ENCODE measurements at places on chromosomes 2 and 18. TPM values are rescaled to one million over a fixed set of nuclear protein-coding genes. Genes with fewer than 3 reads are reported as not detected.
A peak's percentile ranks its signal among the peaks of the same experiment; 100 is the strongest.

The CD8B2 gene
- not detected for total RNA-seq

- no peaks in the 10 kb centered on the region for H3K27me3 ChIP-seq
- H3K36me3 ChIP-seq, result no peaks in the 10 kb centered on the region
- no peaks in the 10 kb centered on the region for H3K4me1 ChIP-seq
- DNase-seq, result no peak
- no peak overlapping the region for H3K27ac ChIP-seq
- H3K4me3 ChIP-seq, result no peak overlapping the region
Measured at GRCh38 chr2:182655750-182656149, 60.3 kb upstream of the DNAJC10 start.

GRCh38 chr2:226906163-226906693 lies 70.4 kb downstream of the RHBDD1 start:
- H3K4me3 ChIP-seq, result no peak overlapping the region
- no peak overlapping the region for H3K27ac ChIP-seq
- no peak for DNase-seq
- no peaks in the 10 kb centered on the region for H3K4me1 ChIP-seq
- no peaks in the 10 kb centered on the region for H3K27me3 ChIP-seq
- no peaks in the 10 kb centered on the region for H3K36me3 ChIP-seq

- no peaks in the 10 kb centered on the region for H3K27me3 ChIP-seq
- H3K4me3 ChIP-seq, result no peak overlapping the region
- H3K36me3 ChIP-seq, result no peaks in the 10 kb centered on the region
- no peak for DNase-seq
- H3K4me1 ChIP-seq, result no peaks in the 10 kb centered on the region
- H3K27ac ChIP-seq, result no peak overlapping the region
Measured at GRCh38 chr2:234374736-234375135, 122.1 kb downstream of the ARL4C start.

The TMEM169 gene
- total RNA-seq, result 1.3 TPM

The DNAJB2 gene
- total RNA-seq, result 140 TPM

The CYP27A1 gene
- 30.9 TPM for total RNA-seq

DNA sequence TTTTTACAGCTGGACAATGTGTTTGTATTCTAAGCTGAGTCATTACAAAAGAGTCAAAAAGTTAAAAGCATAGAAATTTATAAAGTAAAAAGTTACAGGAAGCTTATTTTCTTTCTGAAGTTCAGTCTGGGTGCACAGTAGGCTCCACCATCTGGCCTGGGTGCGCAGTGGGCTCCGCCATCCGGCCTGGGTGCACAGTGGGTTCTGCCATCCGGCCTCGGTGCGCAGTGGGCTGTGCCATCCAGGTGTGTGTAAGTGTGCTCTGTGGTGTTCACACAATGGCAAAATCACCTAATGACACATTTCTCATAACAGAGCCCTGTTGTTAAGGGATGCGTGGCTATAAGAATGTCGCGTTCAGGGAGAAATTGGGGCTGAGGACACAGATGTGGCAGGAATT lies 195.5 kb downstream of the ANKRD30B start:
- no peaks in the 10 kb centered on the region for H3K36me3 ChIP-seq
- H3K4me1 ChIP-seq, result no peaks in the 10 kb centered on the region
- no peak overlapping the region for H3K4me3 ChIP-seq
- no peak overlapping the region for H3K27ac ChIP-seq
- DNase-seq, result no peak
- no peaks in the 10 kb centered on the region for H3K27me3 ChIP-seq

- peak overlapping the region; percentile 70 for H3K4me3 ChIP-seq
- peaks cover 32% of the 10 kb centered on the region for H3K4me1 ChIP-seq
- no peaks in the 10 kb centered on the region for H3K27me3 ChIP-seq
- H3K27ac ChIP-seq, result peak overlapping the region; percentile 97
- no peaks in the 10 kb centered on the region for H3K36me3 ChIP-seq
Measured at GRCh38 chr2:8679827-8680731, 1.8 kb upstream of the ID2 start.

DNA sequence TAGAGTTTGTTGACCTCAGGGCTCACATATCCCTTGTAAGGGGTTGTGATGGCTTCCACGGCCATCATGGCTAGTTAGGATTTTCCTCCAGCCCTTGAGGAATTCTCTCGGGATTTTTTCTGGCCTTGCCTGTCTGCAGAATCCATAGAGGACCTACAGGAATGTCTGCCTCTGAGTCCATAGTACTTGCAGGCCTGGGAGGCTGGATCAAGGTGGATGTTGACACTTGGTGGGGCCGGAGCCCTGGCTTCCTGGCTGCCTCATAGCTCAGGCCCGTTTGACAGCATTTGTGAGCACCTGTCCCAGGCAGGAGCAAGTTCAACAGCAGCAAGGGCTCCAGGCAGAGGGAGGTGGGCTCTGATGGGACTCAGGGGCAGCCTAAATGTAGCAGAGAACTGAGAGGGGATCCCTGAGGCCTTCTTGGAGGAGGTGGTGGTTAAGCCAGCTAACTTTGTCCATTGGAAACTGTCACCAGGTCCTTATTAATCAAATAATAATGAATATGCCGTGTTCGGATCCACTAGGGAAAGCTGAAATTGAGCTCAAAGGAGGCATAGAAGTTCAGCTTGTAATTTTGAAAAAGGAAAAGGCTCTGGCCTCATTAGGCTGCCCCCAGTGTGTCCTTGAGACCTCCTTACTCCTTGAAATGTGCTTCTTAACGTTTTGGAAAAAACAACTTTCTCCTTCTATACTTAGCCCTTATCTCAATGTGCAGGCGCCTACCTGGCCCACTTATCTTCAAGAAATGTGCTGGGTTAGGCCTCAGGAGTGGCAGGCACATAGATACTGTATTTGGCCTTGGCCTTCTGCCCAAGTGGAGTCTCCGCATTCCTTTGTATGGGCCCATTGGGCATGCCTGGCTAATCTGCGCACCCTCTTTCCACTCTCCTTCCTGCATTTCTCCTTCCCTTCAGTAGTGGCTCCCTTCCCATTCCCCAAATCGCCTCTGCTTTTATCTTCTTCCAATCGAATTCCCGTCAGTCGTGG lies 66.9 kb downstream of the HPCAL1 start:
- no peak overlapping the region for H3K27ac ChIP-seq
- H3K36me3 ChIP-seq, result no peaks in the 10 kb centered on the region
- peaks cover 19% of the 10 kb centered on the region for H3K4me1 ChIP-seq
- peak; percentile 46 for DNase-seq

GRCh38 chr2:212854771-212855170 lies 296.6 kb downstream of the IKZF2 start:
- no peak for DNase-seq
- H3K27me3 ChIP-seq, result no peaks in the 10 kb centered on the region
- H3K27ac ChIP-seq, result no peak overlapping the region
- H3K4me1 ChIP-seq, result no peaks in the 10 kb centered on the region

The PASK gene
- 4.3 TPM for total RNA-seq

- no peaks in the 10 kb centered on the region for H3K27me3 ChIP-seq
- peak; percentile 10 for DNase-seq
- H3K36me3 ChIP-seq, result no peaks in the 10 kb centered on the region
Measured at GRCh38 chr2:215900203-215900611, 113.1 kb downstream of the MREG start.

GRCh38 chr2:57460396-57461276 lies 586.0 kb upstream of the VRK2 start:
- H3K4me1 ChIP-seq, result peaks cover 6% of the 10 kb centered on the region
- no peaks in the 10 kb centered on the region for H3K27me3 ChIP-seq
- no peak overlapping the region for H3K4me3 ChIP-seq
- no peaks in the 10 kb centered on the region for H3K36me3 ChIP-seq
- DNase-seq, result no peak

DNA sequence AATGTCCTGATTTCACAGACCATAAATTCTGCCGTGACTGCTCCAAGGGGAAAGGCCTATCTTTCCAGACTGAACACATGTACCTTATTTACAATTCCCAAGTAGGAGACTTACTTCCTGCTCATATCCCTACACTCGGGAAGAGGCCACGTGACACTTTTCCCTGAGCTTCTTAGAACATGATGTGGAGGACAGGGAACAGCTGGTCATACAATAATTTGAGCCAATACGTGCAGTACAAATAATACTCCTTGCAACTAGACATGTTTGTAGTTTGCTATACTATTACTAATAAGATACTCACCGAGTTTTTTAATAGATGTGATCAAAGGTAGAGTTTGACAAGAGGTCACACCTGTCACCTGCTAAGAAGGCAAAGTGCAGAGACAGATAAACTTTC lies 256.4 kb downstream of the SP3 start:
- no peak overlapping the region for H3K27ac ChIP-seq
- no peaks in the 10 kb centered on the region for H3K4me1 ChIP-seq
- H3K36me3 ChIP-seq, result no peaks in the 10 kb centered on the region
- H3K27me3 ChIP-seq, result no peaks in the 10 kb centered on the region
- DNase-seq, result no peak

The SIGLEC15 gene
- 0.11 TPM for total RNA-seq

DNA sequence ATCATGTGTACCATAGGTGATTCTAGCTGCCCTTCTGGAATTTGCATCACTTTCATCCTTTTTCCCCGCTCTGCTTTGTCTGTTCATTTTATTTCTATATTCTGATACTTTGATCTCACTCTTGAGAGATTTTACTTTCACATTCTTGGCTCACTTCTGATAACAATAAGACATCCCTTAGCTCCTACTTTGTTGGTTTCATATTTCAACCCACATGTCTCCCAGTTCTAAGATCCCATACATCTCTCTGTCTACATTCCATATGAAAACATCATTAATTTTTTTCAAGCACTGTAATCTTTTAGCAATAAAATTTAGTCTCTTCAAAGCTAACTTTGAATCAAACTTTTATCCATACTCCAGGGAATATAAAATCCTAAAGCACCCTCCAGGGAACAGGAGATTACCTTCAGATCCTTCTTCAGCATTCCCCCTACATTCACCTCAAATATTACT lies 75.6 kb downstream of the COL3A1 start:
- no peaks in the 10 kb centered on the region for H3K36me3 ChIP-seq
- DNase-seq, result no peak
- no peak overlapping the region for H3K27ac ChIP-seq

- DNase-seq, result no peak
- no peak overlapping the region for H3K27ac ChIP-seq
- no peaks in the 10 kb centered on the region for H3K27me3 ChIP-seq
- no peak overlapping the region for H3K4me3 ChIP-seq
- no peaks in the 10 kb centered on the region for H3K36me3 ChIP-seq
Measured at GRCh38 chr2:145601361-145601925, 1081.5 kb upstream of the ZEB2 start.

GRCh38 chr2:181354626-181355025 lies 102.6 kb upstream of the ITGA4 start:
- no peak overlapping the region for H3K27ac ChIP-seq
- no peak for DNase-seq
- no peak overlapping the region for H3K4me3 ChIP-seq
- H3K4me1 ChIP-seq, result no peaks in the 10 kb centered on the region
- no peaks in the 10 kb centered on the region for H3K27me3 ChIP-seq

DNA sequence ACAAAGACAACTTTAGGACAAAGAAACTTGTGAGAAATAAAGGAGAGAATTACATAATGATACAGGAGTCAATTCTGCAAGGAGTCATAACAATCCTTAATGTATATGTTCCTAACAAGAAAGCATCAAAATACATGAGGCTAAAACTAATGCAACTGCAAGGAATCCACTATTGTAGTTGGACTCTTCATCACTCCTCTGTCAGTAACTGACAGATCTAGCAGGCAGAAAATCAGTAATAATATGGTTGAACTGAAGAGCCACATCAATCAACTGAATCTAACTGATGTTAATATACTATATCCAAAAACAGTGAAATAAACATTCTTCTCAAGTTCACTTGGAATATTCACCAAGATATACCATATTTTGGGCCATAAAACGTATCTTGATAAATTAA lies 1806.4 kb upstream of the CELF4 start:
- no peak overlapping the region for H3K27ac ChIP-seq
- no peak overlapping the region for H3K4me3 ChIP-seq
- DNase-seq, result no peak
- no peaks in the 10 kb centered on the region for H3K4me1 ChIP-seq

The RSAD2 gene
- 4.3 TPM for total RNA-seq

DNA sequence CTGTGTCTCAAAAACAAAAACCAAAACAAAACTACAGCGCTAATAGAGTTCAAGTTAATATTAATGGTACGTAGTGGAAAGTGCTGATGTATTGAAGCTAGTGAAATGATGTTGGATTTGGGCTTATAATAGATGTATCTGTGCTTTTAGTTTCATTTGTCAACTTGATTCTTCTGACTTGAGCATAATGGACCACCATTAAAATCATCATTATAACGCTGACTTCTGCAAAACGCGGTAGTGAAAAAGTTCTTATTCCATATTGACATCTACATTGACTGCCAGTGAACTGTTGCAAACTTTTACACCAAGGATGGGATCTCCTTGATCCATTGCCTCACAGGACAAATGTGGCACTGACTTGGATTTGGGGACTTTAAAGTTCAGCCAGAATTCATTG lies 85.0 kb downstream of the LPIN1 start:
- H3K4me3 ChIP-seq, result no peak overlapping the region
- no peak for DNase-seq
- peaks cover 21% of the 10 kb centered on the region for H3K4me1 ChIP-seq

GRCh38 chr2:164954954-164955701 lies at the start of gene SLC38A11:
TSS of gene SLC38A11 (minus strand) at chr2:164955525. CDS start at chr2:164955247, 278 bp downstream.
- H3K27me3 ChIP-seq, result no peaks in the 10 kb centered on the region
- peak within 1 kb of the TSS; percentile 42 for H3K4me3 ChIP-seq
- H3K4me1 ChIP-seq, result no peaks in the 10 kb centered on the region
- peak; percentile 23 for DNase-seq
- H3K27ac ChIP-seq, result no peak within 1 kb of the TSS

The GTF2A1L gene
- total RNA-seq, result 0.11 TPM

GRCh38 chr18:77461062-77461688 lies 211.5 kb downstream of the GALR1 start:
- H3K27ac ChIP-seq, result no peak overlapping the region
- no peak overlapping the region for H3K4me3 ChIP-seq
- no peaks in the 10 kb centered on the region for H3K36me3 ChIP-seq
- no peak for DNase-seq
- H3K4me1 ChIP-seq, result no peaks in the 10 kb centered on the region

DNA sequence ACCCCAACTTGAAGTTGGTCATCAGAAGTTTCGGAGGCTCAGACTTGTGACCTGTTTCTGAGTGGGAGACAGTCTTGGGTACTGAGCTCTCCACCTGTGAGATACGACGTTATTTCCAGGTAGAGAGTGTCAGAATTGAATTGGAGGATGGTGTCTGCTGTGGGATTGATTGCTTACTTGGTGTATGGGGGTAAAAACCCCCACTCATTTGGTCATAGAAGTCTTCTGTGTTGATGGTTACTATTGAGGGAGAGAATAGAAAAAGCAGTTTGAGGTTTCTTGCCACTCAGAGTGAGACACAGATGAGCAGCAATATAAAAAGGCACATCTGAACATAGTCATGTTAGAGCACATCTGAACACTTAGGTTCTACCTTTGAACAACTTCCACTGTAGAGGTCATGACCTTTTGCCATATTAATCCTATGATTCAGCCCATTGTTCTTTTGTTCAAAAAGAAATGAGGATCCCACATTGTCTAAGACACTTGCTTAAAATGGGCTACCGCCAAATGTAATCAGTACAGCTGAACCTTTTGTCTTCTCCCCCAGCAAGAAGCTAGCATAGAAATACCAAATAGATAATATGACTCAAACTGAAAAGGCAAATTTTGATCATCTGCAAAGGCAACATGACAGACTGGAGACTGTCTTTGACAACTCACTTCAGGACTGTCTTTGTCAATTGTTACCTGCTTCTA lies 73.3 kb downstream of the NAB1 start:
- H3K4me1 ChIP-seq, result no peaks in the 10 kb centered on the region
- no peak for DNase-seq
- no peaks in the 10 kb centered on the region for H3K36me3 ChIP-seq
- no peak overlapping the region for H3K4me3 ChIP-seq

The OXER1 gene
- total RNA-seq, result 1.5 TPM

The CFAP65 gene
- 0.06 TPM for total RNA-seq

The LAMA1 gene
- total RNA-seq, result 0.16 TPM

All from adrenal gland (tissue), 19 donors.